Activated CD4-positive, alpha-beta T cell treated with anti-CD3 and anti-CD28 coated beads for 36 hours (primary cell): ENCODE measurements at places on chromosomes 11 and 22.
A peak's percentile ranks its signal among the peaks of the same experiment; 100 is the strongest.

GRCh38 chr11:12213883-12214282 is 103.5 kb downstream of the MICAL2 start:
- no peak overlapping the region for H3K4me3 ChIP-seq
- no peak overlapping the region for H3K27ac ChIP-seq
- no peaks in the 10 kb centered on the region for H3K27me3 ChIP-seq
- H3K4me1 ChIP-seq, result peaks cover 24% of the 10 kb centered on the region
- no peak for DNase-seq

GRCh38 chr11:73034331-73034730 is 107.8 kb downstream of the FCHSD2 start:
- no peaks in the 10 kb centered on the region for H3K27me3 ChIP-seq
- H3K27ac ChIP-seq, result peak overlapping the region; percentile 72
- H3K36me3 ChIP-seq, result no peaks in the 10 kb centered on the region
- H3K4me3 ChIP-seq, result peak overlapping the region; percentile 26
- H3K4me1 ChIP-seq, result peaks cover 35% of the 10 kb centered on the region

- no peaks in the 10 kb centered on the region for H3K27me3 ChIP-seq
- no peak overlapping the region for H3K4me3 ChIP-seq
- DNase-seq, result no peak
- H3K4me1 ChIP-seq, result no peaks in the 10 kb centered on the region
- H3K27ac ChIP-seq, result no peak overlapping the region
Measured at GRCh38 chr11:115693002-115693401, 188.8 kb upstream of the CADM1 start.

GRCh38 chr11:45777127-45777969 is 27.6 kb upstream of the SLC35C1 start:
- DNase-seq, result no peak
- peaks cover 8% of the 10 kb centered on the region for H3K27me3 ChIP-seq
- H3K27ac ChIP-seq, result no peak overlapping the region
- no peak overlapping the region for H3K4me3 ChIP-seq
- no peaks in the 10 kb centered on the region for H3K36me3 ChIP-seq
- peaks cover 8% of the 10 kb centered on the region for H3K4me1 ChIP-seq

DNA sequence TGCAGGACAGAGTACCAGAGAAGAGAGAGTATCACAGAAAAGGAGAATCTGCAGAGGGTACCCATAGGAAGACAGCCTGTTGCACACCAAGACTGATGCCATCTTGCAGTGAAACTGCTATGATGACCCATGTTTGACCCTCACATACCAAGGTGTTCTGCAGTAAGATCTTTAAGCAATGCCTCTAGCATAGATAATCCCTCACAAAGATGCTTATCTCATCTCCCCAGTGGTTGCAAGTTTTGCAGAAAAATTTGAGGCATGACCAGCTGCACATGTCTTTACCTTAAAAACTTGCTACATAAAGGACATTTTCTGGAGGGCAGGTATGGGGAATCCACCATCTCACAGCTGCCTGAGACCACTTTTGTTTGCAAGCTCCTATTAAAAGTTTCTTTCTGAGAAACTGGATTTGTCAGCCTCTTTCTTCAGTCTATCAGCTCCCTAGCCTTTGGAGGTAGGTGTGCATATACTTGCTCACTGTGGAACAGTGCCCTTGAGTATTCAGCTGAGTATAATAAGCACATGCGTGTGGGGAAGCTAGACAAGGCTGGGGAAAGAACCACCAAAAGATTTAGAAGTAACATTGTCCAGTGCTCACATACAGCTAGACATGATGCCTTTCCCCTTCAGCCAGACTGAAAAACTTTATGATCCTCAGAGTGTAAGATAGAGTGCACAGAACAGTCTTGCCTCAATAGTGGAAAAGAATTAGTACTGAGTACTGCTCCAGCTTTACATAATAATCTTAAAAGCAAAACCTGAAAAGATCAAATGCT is 100.3 kb upstream of the TEAD1 start:
- H3K4me3 ChIP-seq, result no peak overlapping the region
- peaks cover 23% of the 10 kb centered on the region for H3K27me3 ChIP-seq
- H3K27ac ChIP-seq, result no peak overlapping the region
- no peaks in the 10 kb centered on the region for H3K4me1 ChIP-seq
- no peaks in the 10 kb centered on the region for H3K36me3 ChIP-seq

- no peaks in the 10 kb centered on the region for H3K4me1 ChIP-seq
- H3K36me3 ChIP-seq, result no peaks in the 10 kb centered on the region
- no peak overlapping the region for H3K27ac ChIP-seq
Measured at GRCh38 chr11:126363706-126364248, 8.3 kb downstream of the ST3GAL4 start.

DNA sequence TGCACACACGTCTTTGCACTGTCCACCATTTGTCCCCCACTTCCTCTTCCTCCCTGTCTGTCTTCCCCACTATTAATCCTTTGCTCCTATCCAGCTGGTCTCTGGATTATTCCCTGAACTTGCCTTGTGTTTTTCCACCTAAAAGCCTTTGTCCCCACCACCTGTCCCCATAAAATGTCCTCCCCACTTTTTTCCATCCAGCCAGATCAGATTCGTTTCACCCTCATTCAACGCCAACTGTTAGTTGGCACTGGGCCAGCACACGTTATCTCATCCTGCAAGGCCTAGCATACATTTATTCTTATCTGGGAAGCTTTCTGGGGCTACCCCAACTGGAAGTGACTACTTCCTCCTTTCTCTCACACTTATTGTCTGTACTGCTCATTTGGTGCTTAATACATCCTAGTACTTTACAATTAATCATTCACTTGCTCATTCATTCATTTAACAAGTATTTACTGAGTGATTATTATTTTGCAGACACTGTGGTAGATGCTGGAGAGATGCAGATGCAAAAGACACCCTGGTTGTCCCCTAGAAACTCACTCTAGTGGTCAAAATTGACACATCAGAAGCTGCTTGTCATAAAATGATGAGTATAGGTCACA is 96.2 kb downstream of the RASSF10 start:
- DNase-seq, result no peak
- peaks cover 21% of the 10 kb centered on the region for H3K27me3 ChIP-seq
- no peak overlapping the region for H3K4me3 ChIP-seq
- H3K4me1 ChIP-seq, result no peaks in the 10 kb centered on the region
- no peak overlapping the region for H3K27ac ChIP-seq

- H3K27me3 ChIP-seq, result no peaks in the 10 kb centered on the region
- no peak for DNase-seq
- no peaks in the 10 kb centered on the region for H3K36me3 ChIP-seq
Measured at GRCh38 chr22:37509059-37509860, 10.0 kb downstream of the CARD10 start.

GRCh38 chr11:62402226-62402959 is 16.4 kb upstream of the SCGB1A1 start:
- H3K4me1 ChIP-seq, result peaks cover 23% of the 10 kb centered on the region
- H3K27me3 ChIP-seq, result no peaks in the 10 kb centered on the region
- peak overlapping the region; percentile 62 for H3K4me3 ChIP-seq
- peak; percentile 50 for DNase-seq
- no peaks in the 10 kb centered on the region for H3K36me3 ChIP-seq

- H3K27ac ChIP-seq, result no peak overlapping the region
- H3K27me3 ChIP-seq, result no peaks in the 10 kb centered on the region
- no peaks in the 10 kb centered on the region for H3K4me1 ChIP-seq
- no peak overlapping the region for H3K4me3 ChIP-seq
Measured at GRCh38 chr11:24198481-24198880, 298.4 kb upstream of the LUZP2 start.

DNA sequence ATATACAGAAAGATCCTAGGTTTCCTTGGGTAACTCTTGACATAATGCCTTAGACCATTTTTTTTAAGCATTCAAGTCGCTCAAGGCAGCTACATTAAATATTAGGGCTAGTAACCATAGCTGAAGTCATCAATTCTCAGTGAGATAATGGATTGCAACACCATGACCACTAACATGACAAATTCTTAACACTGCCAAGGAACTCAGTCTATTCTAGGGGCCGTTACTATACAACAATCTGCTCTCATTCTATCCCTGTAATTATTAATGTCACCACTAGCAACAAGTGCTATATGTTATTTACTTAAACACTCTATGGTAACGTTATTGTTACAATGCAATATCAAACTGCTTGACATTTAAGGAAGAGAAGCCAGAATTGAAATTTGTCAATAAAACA is 3.2 kb upstream of the STK33 start:
- peaks cover 40% of the 10 kb centered on the region for H3K27me3 ChIP-seq
- no peak overlapping the region for H3K27ac ChIP-seq
- H3K4me3 ChIP-seq, result no peak overlapping the region
- H3K4me1 ChIP-seq, result no peaks in the 10 kb centered on the region
- DNase-seq, result no peak
